ENCODE measurements at places on chromosomes 1 and 21. TPM values are rescaled to one million over a fixed set of nuclear protein-coding genes. Genes with fewer than 3 reads are reported as not detected.

AIRE gene
- polyA plus RNA-seq: 1.1 TPM

IRF2BP2 gene
- 105 TPM for polyA plus RNA-seq

WNT3A gene
- polyA plus RNA-seq: not detected

MLLT11 gene
- polyA plus RNA-seq: 203 TPM

OR6K3 gene
- not detected for polyA plus RNA-seq

PADI4 gene
- polyA plus RNA-seq: 0.89 TPM

PLA2G2D gene
- 0.10 TPM for polyA plus RNA-seq

NEK2 gene
- 9.5 TPM for polyA plus RNA-seq

DPM3 gene
- 47.2 TPM for polyA plus RNA-seq

OR2AK2 gene
- polyA plus RNA-seq: not detected

FCRL1 gene
- 0.27 TPM for polyA plus RNA-seq

FAM43B gene
- 14.1 TPM for polyA plus RNA-seq

VPS26C gene
- polyA plus RNA-seq: 36.5 TPM

KLHDC8A gene
- 56.8 TPM for polyA plus RNA-seq

RGSL1 gene
- 0.30 TPM for polyA plus RNA-seq

GBP1 gene
- 2.2 TPM for polyA plus RNA-seq

COL8A2 gene
- polyA plus RNA-seq: 7.9 TPM

SEC16B gene
- polyA plus RNA-seq: 3.0 TPM

OR2G6 gene
- polyA plus RNA-seq: not detected

HAO2 gene
- polyA plus RNA-seq: 0.27 TPM

ZNF695 gene
- polyA plus RNA-seq: 3.9 TPM

HTR1D gene
- polyA plus RNA-seq: 5.1 TPM

MEX3A gene
- 35.1 TPM for polyA plus RNA-seq

KIF26B gene
- 23.3 TPM for polyA plus RNA-seq

PLA2G2C gene
- polyA plus RNA-seq: 0.08 TPM

CACNA1E gene
- polyA plus RNA-seq: 37.0 TPM

HRNR gene
- 0.59 TPM for polyA plus RNA-seq

OPTC gene
- polyA plus RNA-seq: not detected

CLEC20A gene
- polyA plus RNA-seq: not detected

CA6 gene
- polyA plus RNA-seq: not detected

TMEM200B gene
- 8.4 TPM for polyA plus RNA-seq

RNU1-2 gene
- polyA plus RNA-seq: not detected

RYR2 gene
- 16.6 TPM for polyA plus RNA-seq

LIN28A gene
- 0.20 TPM for polyA plus RNA-seq

PKLR gene
- 0.15 TPM for polyA plus RNA-seq

RAB25 gene
- polyA plus RNA-seq: 1.1 TPM

OR2T2 gene
- polyA plus RNA-seq: not detected

AMY2A gene
- not detected for polyA plus RNA-seq

PLPPR5 gene
- 14.7 TPM for polyA plus RNA-seq

SGIP1 gene
- 38.8 TPM for polyA plus RNA-seq

FMO2 gene
- 2.5 TPM for polyA plus RNA-seq

CRYAA gene
- polyA plus RNA-seq: not detected

S100A8 gene
- polyA plus RNA-seq: 1.3 TPM

PAFAH2 gene
- polyA plus RNA-seq: 6.8 TPM

RGS1 gene
- 16.9 TPM for polyA plus RNA-seq

MYCL gene
- 13.2 TPM for polyA plus RNA-seq

GBP3 gene
- polyA plus RNA-seq: 1.6 TPM

FABP3 gene
- polyA plus RNA-seq: 99.5 TPM

RPTN gene
- not detected for polyA plus RNA-seq

B3GALT2 gene
- 32.3 TPM for polyA plus RNA-seq

ITLN2 gene
- polyA plus RNA-seq: 0.21 TPM

ADORA1 gene
- 29.7 TPM for polyA plus RNA-seq

STXBP3 gene
- polyA plus RNA-seq: 54.1 TPM
